Mesenteric fat pad (tissue), 1 donor: ENCODE measurements at places on chromosomes 4 and X. TPM values are rescaled to one million over a fixed set of nuclear protein-coding genes. Genes with fewer than 3 reads are reported as not detected.

SLC25A31 gene
- not detected for total RNA-seq

MXRA5 gene
- total RNA-seq = 3.5 TPM

NDST4 gene
- total RNA-seq = not detected

RAP2C gene
- total RNA-seq = 25.7 TPM

PCYT1B gene
- 0.10 TPM for total RNA-seq

TLL1 gene
- 7.2 TPM for total RNA-seq

MAPK10 gene
- total RNA-seq = 38.9 TPM

AFM gene
- total RNA-seq = not detected

PDGFRA gene
- 181 TPM for total RNA-seq

UGT2B15 gene
- total RNA-seq = not detected

C4orf50 gene
- not detected for total RNA-seq

HADH gene
- 111 TPM for total RNA-seq

MAGEA1 gene
- total RNA-seq = not detected

ARFIP1 gene
- total RNA-seq = 30.1 TPM

SLC25A53 gene
- total RNA-seq = 10.8 TPM

RPS6KA6 gene
- 0.39 TPM for total RNA-seq

TRIML2 gene
- total RNA-seq = not detected

MAGEA9B gene
- total RNA-seq = not detected

ERAS gene
- not detected for total RNA-seq

HELT gene
- total RNA-seq = not detected

WFS1 gene
- total RNA-seq = 97.2 TPM

NXF2 gene
- total RNA-seq = not detected

CLNK gene
- not detected for total RNA-seq

ANTXR2 gene
- total RNA-seq = 197 TPM

GUCY1B1 gene
- 5.0 TPM for total RNA-seq

MAGED4 gene
- 1.2 TPM for total RNA-seq

GLRB gene
- 3.3 TPM for total RNA-seq

LNX1 gene
- total RNA-seq = 20.7 TPM

IQSEC2 gene
- 15.4 TPM for total RNA-seq

F9 gene
- total RNA-seq = not detected

CLCN4 gene
- total RNA-seq = 2.6 TPM

PRIMPOL gene
- total RNA-seq = 9.8 TPM

ESX1 gene
- not detected for total RNA-seq

MAGEA6 gene
- not detected for total RNA-seq
